Coronary artery (tissue), 2 donors: ENCODE measurements at places on chromosomes 13 and 19.

DNA sequence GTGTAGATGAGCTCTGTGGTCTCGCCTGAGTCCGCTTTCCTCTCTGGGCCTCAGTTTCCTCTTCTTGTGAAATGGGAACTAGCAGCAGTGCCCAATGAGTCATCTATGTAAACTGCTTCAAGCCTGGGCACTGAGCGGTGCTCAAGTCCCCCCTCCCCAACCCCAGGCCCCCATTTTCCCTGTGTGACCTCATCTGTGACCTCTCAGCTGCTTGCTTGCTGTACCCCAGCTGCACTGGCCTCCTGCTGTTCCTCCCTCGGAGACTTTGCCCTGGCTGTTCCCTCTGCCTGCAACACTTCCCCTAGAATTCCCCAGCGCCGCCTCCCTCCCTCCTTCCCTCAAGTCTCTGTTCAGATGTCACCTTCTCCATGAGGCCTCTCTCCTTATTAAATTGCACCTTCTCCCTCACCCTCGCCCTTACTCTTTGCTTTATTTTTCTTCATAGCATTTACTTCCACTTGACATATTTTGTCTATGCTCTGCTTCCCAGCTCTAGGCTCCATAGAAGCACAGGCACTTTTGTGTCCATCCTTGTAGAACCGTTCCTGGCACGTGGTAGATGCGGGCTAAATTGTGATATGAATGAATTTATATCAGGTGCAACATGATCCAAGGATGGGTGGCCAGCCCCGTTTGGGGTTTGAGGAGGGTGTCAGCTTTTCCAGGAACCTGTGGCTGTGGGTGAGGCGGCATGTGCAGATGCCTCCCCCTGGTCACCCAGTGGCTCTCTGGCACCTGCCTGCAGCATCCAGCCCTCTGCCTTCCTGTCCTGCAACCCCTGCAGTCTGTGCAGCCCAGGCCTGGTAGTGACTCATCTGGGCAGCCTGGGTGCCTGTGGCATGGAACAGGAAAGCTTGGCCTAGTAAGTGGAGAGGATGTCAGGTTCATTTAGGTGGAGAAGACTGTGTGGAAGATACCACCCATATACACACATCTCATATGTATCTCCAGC is 26.3 kb downstream of the SIPA1L3 start:
- no peak for DNase-seq

DNA sequence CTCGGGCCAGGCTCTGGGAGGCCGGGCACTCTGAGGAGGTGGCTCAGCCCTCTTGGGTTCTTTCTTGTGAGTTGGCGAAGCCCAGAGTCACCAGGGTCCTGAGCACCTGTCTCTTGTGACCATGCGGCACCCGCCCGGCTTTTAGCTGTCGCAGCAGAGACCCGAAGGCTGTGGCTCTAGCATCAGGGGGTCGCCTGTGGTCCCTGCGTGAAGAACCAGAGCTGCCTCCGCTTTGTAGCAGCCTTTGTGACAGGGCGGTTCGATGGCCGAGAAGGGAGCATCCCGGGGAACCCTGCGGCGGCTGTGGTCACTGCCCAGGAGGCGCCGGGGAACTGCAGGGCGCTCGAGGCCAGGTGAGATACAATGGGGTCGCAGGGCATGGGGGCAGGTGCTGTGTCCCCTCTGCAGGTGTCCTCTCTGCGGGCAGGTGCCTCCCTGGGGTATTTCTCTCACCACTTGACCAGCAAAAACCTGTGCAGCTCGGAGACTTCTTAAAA is 10.4 kb downstream of the MCF2L start:
- no peak for DNase-seq

DNA sequence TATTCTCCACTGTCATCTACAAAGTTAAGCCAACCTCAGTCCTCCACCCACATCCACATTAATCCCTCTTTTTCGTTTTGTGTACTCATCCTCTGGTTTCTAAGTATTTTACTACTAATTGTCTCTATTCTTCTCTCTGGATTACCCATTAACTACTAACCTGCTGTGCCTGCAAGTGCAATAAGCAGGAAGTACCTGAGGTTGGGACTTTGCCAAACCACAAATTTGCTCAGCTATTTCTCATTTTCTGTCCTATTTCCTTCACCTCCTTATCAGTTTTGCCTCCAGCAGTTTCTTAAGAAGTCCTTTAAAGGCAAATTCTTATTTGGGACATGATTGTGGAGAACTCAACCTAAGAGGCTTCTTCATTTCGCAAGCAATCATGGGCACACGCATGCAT is 1708.9 kb downstream of the SLITRK5 start:
- DNase-seq: no peak

- no peak for DNase-seq
Measured at GRCh38 chr13:87999788-88000187, 328.6 kb downstream of the SLITRK5 start.

DNA sequence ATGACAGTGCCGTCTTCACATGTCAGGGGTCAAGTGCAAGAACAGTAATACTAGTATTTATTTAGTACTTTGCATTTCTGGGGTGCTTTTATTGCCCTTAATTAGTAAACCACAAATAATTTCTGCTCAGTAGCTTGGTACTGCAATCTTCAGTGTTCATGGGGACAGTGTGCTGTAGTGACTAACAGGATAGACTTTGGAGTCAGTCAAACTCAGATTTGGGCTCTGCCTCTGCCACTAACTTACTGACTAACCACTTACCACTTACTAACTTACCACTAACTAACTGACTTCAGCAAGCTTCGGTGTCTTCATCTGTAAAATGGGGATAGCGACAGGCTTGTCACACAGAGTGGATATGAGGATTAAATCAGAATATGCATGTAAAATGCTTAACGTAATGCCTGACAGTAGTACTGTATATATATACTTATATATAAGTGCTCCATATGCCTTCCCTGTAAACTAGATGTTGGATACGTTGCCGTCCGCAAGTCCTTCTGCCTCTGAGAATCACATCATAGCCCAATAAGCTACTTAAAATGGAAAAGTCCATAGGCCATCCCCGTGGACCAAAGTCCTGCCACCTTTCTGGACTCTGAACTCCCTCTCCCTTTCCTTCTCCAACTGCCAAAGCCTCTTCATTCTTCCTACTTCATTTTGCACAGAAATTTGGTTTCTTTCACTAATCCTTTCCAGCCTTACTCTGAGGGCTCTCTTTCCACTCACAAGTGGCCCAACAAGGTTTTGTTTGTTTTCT is 158.1 kb downstream of the ZIC5 start:
- no peak for DNase-seq

GRCh38 chr19:46803555-46803954 is 15.2 kb upstream of the SLC1A5 start:
- no peak for DNase-seq

- no peak for DNase-seq
Measured at GRCh38 chr19:16366433-16367260, 42.0 kb downstream of the KLF2 start.

DNA sequence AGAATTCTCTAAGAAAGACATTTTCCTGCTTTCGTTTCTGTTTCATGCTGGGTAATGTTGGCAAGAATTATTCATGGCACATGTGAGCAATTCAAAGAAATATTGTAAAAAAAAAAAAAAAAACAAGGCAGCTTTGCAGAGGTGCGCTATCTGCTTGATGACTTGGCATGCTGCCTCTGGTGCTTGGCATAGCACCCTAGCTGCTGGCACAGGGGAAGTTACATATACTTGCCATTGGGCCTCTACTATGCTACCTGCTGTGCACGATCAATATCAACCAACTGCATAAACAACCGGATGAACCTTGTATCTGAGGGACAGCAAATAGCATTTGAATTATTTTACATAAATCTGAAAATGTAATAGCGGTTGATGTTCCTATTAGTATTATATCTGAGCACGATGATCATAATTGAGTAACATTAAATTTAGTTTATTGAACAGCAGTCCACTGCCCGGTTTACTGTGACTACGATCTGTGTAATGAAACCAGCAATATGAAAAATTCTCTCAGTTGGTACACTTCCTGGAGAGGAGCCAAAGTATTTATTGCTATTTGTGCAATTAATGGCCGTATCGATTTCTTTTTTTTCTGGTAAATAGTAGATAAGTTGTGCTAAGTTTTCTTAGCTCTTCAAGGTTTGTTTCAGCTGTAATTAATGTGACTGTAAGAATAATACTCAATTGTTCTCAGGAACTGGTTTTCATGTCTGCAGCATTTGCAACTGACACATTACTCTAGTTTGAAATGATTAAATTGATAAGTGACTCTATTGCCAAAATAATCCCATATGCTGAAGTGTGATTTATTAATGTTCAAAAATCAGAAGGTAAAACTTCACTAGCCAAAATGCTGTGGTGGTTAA is 717.3 kb downstream of the DACH1 start:
- DNase-seq: no peak

GRCh38 chr19:9321338-9321737 is 2.6 kb upstream of the ZNF559 start:
- DNase-seq: no peak

GRCh38 chr13:108561149-108561548 is 68.3 kb upstream of the MYO16 start:
- DNase-seq: no peak

- no peak for DNase-seq
Measured at GRCh38 chr13:42525035-42525504, 48.9 kb upstream of the TNFSF11 start.

DNA sequence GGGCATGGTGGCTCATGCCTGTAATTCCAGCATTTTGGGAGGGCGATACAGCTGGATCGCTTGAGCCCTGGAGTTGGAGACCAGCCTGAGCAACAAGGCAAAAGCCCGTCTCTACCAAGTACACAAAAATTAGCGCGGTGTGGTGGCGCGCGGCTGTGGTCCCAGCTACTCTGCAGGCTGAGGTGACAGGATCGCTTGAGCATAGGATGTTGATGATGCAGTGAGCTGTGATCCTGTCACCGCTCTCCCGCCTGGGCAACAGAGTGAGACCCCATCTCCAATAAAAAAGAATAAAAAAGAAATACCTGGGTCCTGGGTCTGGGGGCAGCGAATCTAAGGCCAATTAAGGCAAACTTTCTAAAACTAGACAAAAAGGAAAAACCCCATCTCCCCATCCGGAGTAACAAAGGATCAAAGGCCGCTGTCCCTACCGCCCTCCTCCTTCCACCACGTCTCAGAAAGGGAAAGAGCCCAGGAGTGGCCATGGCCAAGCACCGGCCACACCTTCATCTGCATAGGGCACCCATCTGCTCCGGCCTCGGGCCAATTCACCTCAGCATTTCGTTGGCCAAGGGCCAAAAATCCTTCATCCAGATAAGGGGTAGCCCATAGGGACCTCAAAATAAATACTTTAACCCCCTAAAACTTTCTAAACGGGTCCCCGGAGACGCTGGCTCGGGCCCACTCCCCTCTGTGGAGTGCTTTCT is 851 bp downstream of the ZNF320 start:
- no peak for DNase-seq

- no peak for DNase-seq
Measured at GRCh38 chr13:29847501-29847983, 2.9 kb downstream of the UBL3 start.

- DNase-seq: no peak
Measured at GRCh38 chr13:95524264-95524901, 28.1 kb upstream of the CLDN10 start.

DNA sequence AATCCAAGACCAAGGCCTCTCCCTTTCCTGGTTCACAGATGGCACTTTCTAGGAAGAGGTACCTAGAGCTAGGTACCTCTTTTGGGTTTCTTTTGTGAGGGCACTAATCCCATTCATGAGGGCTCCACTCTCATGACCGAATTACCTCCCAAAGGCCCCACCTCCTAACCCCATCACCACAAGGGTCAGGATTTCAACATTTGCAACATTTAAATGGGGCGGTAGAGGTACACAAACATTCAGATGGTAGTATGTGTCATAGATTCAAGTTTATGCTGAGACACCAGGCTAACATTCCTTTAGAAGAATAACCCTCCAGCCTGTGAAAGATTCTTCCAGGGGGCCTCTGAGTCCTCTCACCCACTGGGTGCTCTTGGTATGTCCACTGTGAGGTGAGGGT is 116.3 kb downstream of the FOXO1 start:
- no peak for DNase-seq

- no peak for DNase-seq
Measured at GRCh38 chr13:50676602-50677001, 166.9 kb downstream of the DLEU7 start.

DNA sequence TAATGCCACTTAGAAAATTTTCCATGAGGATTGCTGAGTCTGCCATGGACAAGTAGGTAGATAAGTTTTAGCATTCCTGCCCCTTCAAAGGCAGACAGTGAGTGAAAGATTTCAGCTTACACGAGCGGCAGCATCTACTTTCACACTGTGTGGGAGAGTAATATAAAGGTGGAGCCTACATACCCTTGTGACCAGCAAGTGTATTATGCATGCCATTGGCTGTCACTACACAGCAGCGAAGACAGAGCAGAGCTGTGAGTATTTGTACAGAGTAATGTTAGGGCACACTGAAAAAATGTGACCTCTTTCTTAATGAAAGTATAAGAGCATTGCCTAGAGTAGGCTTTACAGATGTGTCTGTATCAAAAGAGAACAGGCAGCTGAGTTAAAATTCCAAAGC is 14.0 kb downstream of the SLITRK6 start:
- no peak for DNase-seq

DNA sequence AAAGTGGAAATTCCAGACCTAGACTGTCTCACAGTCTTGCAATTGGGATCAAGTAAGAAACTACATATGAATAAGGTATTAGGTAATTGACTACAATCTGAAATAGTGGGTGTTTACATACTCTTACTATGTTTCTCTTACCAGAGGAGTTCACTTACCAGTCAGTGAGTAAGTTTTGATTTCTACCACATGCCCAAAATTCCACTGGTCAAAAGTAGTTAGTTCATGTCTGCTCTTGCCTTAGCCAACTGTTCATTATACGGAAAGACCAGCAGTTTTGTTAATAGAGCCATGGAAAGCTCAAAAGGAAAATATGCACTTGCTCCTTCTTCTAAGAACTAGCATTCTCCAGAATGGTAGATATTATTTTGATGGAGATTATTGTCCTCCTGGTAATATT is 490.8 kb downstream of the RFC3 start:
- no peak for DNase-seq

DNA sequence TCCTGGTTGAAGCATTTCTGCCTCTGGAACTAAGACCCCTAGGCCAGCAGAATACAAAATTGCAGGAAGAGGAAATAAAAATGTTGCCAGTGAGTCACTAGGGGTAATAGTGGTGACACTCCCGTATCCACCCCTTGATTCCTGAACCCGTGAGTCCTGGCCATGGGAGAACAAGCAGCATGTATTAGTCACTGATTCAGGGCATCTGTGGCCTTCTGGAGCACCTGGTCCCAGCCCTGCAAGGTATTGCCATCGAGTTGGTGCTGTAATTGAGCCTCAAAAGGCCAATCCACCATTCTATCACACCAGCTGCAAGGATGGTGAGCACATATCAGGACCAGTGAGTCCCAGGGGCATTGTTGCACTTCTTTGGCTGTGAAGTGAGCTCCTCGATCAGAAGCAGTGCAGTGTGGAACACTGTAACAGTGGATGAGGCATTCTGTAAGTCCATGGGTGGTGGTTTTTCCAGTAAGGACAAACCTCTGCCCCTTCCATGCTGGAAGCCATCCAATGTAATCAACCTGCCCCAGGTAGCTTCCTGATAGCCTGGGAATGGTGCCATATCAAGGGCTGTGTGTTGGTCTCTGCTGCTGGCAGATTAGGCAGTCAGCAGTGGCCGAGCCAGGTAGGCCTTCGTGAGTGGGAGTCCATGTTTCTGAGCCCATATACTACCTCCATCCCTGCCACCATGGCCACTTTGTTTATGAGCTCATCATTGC is 39.6 kb downstream of the C1QTNF9 start:
- no peak for DNase-seq

- DNase-seq: no peak
Measured at GRCh38 chr19:52935434-52935833, 12.2 kb upstream of the ZNF888 start.
